ENCODE measurements at places on chromosomes 1 and 21.

DNA sequence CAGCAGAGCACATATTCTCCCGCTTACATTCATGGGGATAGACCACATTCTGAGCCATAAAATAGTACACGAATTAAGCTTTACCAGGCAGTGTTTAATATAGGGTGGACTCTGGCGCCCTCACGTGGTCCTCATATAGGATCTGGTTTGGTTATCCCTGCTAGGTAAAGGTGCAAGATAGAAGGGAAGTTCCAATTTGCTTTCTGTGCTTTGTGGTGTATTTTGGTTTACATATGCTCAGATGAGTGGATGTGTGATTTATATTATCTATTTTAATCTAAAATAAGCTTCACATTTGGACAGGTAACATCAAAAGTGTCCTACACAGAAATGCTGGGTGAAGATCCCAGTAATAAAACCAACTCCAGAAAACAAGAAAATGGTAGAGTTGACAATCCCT lies 3.6 kb downstream of the CR1 start:
- peak; percentile 30 for DNase-seq

- DNase-seq = no peak
Measured at GRCh38 chr1:29052100-29052499, 71.6 kb downstream of the TMEM200B start.

- no peak for DNase-seq
Measured at GRCh38 chr1:243549108-243549507, 293.3 kb downstream of the SDCCAG8 start.

GRCh38 chr1:43135857-43136781 lies 36.0 kb downstream of the EBNA1BP2 start:
- DNase-seq = no peak

GRCh38 chr1:218565377-218565776 lies 220.2 kb downstream of the TGFB2 start:
- no peak for DNase-seq

- no peak for DNase-seq
Measured at GRCh38 chr1:205812271-205812877, 624 bp downstream of the SLC41A1 start.

- DNase-seq = no peak
Measured at GRCh38 chr1:36920801-36921405, 113.4 kb downstream of the GRIK3 start.

- DNase-seq = no peak
Measured at GRCh38 chr1:242004751-242005495, 6.0 kb upstream of the MAP1LC3C start.

- no peak for DNase-seq
Measured at GRCh38 chr1:60130703-60131102, 57.1 kb upstream of the C1orf87 start.

DNA sequence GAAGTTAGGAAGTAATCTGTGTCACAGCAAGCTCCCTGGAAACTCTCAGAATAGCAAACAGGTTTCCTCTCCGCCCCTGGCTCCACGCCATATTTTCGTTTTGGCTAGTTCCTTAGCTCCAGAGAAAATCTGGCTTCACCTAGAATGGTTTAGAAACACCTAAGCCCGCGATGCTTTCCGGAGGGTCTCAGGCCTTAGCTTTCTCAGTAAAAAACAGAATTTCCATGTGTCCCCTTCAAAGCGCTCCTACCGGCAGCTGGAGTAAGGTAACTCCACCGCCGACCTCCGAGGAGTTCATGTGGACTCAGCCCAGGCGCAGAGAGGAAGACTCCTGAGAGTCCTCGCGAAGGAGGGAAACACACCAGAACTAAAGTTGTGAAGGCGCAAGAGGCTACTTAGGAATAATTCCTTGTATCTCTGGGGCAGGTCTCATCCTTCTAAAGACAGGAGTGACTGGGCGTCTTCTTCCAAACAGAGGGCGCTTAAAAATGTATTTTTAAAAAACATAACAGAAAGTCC lies 406 bp downstream of the KIAA0040 start:
- no peak for DNase-seq

DNA sequence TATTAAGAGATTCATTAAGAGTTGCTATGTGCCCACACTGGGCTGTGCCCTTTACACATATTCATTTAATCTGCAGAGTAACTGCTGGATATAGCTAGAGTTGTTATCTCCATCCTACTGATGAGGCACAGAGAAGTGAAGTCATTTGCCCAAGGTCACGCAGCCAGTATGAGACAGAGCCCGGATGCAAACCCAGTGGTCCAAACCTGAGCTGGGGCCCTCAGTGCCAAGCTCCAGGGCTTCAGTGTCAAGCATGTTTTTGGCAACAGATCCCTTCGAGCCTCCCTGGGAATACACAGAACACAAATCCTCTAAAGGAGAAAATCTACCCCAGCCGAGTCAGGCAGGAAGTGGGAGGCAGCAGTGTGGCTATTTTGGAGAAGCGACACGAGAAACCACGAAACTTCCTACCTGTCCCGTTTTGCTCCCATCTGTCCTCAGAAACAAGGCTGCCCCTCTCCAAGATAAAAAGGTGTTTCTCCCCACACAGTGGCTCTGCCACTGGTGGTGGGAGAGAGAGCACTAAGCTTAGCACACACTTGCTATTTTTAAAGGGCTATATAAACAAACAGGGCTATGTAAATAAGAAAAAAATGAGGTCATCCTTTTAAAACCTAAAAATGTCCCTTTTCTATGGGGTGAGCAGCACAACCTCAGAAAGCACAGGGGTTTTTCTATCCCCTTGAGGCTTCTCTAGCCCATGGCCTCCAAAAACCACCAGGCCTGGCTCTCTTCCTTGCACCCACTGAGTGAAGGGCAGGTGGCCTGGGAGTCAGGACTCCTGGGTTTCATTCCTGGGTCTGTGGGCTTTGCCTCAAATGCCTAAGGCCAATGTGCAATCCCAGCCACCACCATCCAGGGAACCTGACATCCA lies 138.6 kb upstream of the EDN2 start:
- no peak for DNase-seq

GRCh38 chr1:243420016-243420945 lies 164.4 kb downstream of the SDCCAG8 start:
- no peak for DNase-seq

DNA sequence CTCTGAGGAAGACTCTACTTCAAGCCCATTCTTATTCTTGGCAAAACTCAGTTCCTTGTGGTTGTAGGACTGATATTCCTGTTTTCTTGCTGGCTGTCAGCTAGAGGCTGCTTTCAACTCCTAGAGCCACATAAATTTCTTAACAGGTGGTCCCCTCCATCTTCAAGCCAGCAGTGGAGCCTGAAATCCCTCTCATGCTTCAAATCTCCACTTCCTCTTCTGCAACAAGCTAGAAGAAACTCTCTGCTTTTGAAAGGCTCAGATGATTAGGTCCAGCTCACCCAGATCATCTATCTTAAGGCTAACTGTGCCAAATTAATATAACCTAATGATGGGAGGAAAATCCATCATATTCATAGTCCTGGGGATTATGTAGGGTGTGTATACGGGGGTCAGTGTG lies 43.2 kb upstream of the CD34 start:
- no peak for DNase-seq

GRCh38 chr1:160726498-160727315 lies 12.3 kb upstream of the SLAMF7 start:
- no peak for DNase-seq

GRCh38 chr1:24643363-24644099 lies 429 bp downstream of the SRRM1 start:
- peak; percentile 42 for DNase-seq

- DNase-seq = peak; percentile 2
Measured at GRCh38 chr1:166489670-166490436, 323.1 kb upstream of the FAM78B start.

DNA sequence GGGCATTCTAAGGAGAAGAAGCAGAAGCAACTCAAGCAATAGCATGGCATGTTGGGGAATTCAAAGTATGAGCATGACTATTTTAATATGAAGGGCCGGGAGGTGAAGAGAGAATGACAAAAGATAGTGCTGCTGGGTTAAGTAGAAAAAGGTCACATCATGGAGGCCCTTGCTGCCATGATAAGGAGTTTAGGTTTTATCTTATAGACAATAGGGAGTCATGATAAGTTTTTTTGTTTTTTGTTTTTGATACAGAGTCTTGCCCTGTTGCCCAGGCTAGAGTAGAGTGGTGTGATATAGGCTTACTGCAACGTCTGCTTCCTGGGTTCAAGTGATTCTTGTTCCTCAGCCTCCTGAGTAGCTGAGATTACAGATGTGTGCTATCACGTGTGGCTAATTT lies 3.1 kb downstream of the BNIPL start:
- no peak for DNase-seq

DNA sequence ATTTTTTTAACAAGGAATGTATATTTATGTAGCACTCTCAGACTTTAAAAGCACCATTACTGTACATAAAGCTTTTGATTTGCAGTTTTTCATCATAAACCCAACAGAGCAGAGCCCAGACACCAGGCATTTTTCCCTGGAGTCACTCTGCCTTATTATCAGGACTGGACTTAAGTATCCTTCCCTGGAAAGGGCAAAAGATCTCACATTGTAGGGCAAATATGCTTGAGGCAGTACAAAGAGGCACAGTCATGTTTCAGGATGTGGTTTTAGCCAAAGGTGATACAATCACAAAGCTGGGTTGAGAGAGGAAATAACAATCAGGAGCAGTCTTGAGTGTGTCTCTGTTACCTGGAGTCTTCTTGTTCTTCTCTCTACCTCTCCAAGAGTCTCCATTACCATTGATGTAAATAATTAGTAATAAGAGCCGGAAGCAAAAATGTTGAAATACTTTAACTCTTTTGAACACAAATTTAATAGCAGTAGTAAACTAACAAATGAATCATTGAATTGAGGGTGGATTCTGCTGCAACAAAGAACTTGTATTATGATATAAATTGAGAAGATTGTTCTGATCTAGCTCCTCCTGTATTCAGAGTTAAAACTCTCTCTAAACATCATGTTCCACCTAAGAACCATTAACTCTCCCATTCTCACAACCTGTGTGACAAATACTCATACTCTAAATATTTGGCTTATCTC lies 160.5 kb downstream of the LTN1 start:
- no peak for DNase-seq

DNA sequence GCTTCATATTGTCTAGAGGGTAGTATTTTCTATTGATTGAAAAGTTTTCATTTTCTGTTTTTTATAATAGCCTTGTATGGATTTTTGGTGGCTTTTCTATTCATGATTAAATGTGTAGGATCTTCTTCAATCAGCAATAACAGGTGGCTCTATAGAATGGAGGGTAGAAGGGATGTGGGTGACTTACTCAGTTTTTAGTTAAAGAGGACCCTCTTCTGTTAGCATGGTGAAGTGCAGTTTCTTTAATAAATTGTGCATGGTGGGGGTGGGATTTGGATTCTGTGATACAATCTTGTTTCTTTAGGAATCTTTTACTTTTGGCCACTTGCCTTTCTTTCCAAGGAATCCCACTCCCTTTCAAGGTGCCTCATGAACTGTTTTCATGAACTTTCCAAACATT lies 64.7 kb downstream of the SLC35A3 start:
- no peak for DNase-seq

DNA sequence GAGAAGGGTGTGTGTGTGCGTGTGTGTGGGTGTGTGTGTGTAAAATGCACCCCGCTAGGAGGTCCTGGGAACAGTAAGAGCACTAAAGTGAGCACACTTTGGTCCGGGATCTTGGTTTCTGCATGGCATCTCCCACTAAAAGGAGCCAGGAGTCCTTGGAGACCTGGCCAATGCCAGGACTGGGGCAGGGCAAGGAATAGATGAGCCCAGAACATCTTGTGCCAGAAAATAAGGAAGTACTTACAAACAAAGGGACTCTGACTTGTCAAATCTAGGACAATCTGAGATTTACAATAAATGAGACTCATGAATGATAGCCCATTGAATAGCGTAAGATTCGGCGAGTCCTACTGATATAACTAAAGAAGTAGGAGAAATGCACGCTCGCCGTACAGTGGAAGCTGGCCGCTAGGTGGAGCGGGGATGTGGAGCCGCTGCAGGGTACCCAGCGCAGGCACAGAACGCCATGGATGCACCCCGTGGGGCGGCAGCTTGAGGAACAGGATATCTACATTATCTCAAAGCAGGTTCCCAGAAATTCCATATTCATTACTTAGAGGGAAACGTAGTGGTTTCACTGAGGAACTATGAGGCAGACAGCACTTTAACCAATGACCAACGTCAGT lies 7.1 kb downstream of the SLC37A1 start:
- no peak for DNase-seq

- DNase-seq = peak; percentile 33
Measured at GRCh38 chr1:113390871-113391648, 745 bp downstream of the MAGI3 start.

DNA sequence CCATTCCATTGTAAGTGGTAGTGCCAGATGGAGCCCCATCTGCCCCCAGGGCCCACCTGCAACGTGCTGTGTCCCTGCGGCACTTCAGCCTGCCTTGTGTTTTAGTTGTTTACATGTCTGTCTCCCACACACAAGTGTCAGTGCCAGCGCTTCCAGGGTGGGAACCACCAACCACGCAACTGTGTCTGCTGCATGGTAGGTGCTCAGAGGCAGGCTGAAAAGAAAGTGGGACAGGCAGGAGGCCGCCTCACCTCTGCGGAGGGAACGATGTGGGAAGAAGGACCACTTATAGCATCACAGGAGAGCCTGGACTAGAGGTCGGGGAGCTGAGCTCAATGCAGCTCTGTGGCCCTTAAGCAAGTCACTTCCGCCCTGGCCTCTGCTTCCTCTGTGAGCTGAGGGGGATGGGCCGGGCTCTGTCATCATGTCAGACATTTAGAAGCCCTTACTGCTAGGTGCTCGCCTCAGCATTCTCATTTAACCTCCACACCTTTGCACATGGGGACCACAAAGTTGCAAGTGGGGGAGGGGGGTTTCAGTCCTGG lies 17.9 kb downstream of the SLC9A1 start:
- peak; percentile 54 for DNase-seq

- DNase-seq = no peak
Measured at GRCh38 chr1:22556391-22557104, 6.7 kb upstream of the EPHA8 start.

- no peak for DNase-seq
Measured at GRCh38 chr1:66506991-66507390, 27.0 kb upstream of the SGIP1 start.

DNA sequence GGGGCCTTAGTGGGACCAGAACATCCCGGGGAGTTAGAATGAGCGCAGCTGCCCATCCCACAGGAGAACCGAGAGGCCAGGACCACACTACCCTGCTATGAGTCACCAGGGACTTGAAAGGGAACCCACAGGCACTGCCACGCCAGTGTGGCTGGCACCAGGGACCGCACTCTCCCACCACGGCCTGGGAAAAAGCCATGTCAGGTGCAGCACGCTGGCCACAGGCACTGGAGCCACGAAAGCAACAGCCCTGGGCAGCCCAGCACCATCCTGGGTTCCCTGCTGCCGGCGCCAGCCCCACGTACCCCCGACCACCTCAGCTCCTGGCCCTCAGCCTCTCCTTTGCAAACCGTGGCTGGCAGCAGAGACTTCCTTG lies 14.1 kb upstream of the TMEM240 start:
- no peak for DNase-seq

GRCh38 chr1:9542430-9542829 lies 3.2 kb downstream of the SLC25A33 start:
- no peak for DNase-seq

DNA sequence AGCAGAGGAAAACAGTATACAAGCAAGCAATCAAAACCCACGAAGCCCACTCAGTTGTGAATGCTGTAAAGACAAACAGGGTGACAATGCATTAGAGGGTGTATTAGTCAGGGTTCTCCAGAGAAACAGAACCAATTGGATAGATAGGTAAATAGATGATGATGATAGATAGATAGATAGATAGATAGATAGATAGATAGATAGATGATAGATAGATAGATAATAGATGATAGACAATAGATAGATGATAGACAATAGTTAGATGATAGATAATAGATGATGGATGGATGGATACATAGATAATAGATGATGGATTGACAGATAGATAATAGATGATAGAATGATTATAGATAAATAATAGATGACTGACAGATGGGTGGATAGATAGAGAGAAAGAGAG lies 48.3 kb downstream of the LRRC38 start:
- DNase-seq = no peak

GRCh38 chr1:17819129-17819802 lies 64.1 kb downstream of the ACTL8 start:
- no peak for DNase-seq
